Fibroblast of the conjunctiva (primary cell): ENCODE measurements at places on chromosomes 2 and 18.

GRCh38 chr18:74905247-74905646 lies 303.7 kb downstream of the PTGR3 start:
- DNase-seq = no peak

GRCh38 chr2:132943829-132944228 lies 273.8 kb upstream of the LYPD1 start:
- DNase-seq = no peak

DNA sequence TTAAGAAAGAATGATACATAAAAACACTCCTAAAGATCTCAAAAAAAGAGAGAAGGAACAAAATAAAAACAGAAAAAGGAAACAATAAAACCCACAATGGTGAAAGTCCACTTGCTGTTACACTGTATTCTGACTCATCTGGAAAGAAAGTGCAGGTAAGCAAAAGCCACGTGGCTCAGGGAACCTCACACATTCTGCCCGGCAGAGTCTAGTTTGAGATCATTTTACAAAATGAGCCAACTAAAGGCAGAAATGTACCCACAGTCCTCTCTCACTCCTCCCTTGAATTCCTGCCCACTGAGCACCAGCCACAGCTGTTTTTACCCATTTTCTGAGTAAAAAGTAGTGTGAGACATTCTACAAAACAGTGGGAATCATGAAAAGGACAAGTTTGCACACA lies 10.0 kb downstream of the KCNH7 start:
- no peak for DNase-seq

DNA sequence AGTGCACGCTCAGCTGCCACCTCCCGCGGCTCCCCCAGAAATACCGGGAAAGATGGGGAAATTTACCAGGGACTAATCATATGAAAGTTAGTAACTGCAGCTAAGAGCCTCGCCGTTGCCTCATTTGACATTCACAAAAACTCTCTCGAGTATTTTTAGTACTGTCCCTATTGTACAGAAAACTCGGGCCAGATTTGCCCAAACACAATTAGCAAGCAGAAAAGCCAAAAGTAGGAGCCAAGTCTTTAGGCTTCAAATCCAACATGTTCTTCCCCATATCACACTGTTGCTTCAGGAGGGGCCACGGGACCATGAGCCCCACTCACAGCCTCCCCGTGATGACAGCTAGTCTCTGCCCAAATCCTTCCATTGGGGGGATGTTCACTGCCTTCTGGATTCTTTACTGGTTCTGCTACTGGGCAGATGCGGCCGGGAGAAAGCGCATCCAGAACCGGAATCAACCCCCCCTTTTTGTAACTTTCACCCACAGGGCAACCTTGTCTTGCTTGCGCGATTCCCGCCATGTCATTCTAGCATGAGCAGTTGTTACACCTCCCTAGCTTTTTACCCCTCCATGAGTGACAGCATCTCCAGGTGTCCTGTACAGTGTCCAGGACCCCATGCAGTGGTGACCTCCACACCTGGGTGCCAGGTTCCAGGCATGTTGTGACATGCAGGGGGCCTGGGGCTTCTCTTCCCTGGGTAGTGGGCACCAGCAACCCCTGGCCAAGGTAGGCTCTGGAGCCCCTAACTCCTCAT lies 35.2 kb downstream of the CENPO start:
- no peak for DNase-seq

DNA sequence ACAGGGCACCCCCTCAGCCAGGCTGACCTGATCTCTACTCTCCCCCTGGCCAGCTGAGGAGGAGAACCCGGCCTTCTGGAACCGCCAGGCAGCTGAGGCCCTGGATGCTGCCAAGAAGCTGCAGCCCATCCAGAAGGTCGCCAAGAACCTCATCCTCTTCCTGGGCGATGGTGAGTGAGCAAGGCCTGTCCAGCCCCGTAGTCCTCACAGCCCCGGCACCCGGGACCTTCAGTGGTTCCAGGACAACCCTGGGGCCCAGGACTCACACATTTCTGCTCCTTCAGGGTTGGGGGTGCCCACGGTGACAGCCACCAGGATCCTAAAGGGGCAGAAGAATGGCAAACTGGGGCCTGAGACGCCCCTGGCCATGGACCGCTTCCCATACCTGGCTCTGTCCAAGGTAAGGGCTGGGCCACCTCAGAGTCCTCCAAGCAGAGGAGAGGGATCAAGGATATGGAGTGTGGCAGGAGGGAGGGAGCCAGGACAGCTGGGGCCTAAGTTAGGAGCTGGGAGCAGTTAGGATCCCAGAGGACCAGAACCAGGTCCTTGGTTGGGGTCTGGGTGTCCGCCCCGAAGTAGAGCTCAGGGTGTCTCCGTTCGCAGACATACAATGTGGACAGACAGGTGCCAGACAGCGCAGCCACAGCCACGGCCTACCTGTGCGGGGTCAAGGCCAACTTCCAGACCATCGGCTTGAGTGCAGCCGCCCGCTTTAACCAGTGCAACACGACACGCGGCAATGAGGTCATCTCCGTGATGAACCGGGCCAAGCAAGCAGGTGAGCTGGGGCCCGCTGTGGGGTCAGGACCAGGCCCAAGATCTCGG lies 555 bp downstream of the ALPI start:
- DNase-seq = no peak

DNA sequence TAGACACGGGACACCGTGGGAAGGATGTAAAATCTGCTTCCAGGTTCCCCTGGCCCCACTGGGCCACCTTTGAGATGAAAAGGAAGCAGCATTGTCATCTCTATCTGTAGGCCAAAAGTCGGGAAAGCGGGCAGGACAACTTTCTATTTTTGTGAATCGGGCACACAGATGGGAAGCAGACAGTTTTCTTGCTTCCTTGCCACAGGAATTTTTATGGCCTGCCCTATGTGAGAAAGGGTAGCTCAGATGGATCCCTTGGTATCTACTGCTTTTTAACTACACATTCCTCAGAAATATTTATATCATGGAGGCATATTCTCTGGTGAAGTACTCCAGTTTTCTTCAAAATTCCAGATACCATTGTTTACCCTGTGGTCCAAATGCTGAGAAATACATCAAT lies 735.5 kb downstream of the CBLN2 start:
- no peak for DNase-seq

GRCh38 chr2:168639018-168639417 lies 163.4 kb upstream of the NOSTRIN start:
- DNase-seq = no peak

DNA sequence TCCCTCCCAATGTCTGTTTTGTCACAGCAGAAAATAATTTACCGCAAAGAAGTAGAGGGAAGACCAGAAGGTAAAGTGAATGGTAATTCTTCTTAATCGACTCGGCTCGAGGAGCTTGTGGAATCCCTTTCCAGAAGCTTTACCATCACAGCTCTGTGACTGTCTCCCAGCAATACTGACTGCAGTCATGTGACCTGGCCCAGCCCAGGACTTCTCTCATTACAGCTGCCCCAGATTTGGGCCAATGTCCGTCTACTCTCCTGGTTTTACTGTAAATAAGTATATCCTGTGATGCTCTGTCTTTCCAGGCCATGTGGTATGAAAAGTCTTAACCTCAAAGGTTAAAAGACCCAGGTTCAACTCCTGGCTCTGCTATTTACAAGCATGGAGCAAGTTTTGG lies 18.9 kb upstream of the ELOA2 start:
- DNase-seq = no peak

DNA sequence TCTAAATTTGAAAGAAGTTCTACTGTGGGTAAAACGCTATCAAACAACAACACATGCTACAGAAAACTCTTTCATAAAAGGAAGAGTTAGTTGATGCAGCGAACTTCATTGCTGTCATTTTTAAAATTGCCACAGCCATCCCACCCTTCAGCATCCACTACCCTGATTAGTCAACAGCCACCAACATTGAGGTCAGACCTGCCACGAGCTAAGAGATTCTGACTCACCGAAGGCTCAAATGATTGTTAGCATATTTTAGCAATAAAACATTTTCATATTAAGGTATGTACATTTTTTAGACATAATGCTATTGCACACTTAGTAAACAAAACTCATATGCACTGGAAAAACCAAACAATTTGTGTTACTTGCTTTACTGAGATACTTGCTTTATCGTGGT lies 347.1 kb downstream of the CLIP4 start:
- no peak for DNase-seq

DNA sequence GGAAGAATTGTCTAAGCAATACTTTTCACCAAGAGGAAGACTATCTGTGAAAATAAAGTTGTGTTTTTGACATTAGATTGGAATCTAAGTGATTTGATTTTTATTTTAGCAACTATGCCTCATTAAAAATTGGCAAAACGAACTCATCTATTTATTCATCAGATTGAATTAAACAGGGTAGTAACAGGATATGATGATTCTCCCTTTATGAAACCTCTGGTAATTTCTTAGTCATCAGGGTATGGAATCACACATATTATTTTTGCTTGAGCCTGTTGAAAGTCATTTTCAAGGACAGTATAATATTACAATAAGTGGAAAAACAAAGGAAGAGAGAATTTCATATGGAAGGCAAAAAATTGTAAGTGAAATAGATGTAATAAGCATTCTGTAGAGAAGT lies 22.0 kb downstream of the ZNF804A start:
- DNase-seq = no peak

DNA sequence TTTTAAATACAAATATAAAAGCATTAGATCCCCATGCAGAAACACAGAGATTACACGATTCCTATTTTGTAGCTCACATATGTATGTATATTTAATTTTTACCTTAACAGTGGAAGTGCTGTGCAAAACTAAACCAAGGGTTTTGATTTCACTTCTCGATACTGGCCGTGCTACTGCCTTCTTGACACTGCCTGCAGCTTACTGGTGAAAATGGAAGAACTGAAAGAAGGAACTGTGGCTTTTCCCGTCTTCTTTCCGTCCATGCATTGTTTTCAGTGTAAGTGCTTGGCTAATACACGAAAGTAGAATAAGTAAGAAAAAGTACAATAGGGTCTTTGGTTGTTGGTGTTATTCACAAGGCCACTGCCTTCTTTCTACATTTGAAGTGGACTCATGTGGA lies 129.5 kb downstream of the NDUFA10 start:
- no peak for DNase-seq

DNA sequence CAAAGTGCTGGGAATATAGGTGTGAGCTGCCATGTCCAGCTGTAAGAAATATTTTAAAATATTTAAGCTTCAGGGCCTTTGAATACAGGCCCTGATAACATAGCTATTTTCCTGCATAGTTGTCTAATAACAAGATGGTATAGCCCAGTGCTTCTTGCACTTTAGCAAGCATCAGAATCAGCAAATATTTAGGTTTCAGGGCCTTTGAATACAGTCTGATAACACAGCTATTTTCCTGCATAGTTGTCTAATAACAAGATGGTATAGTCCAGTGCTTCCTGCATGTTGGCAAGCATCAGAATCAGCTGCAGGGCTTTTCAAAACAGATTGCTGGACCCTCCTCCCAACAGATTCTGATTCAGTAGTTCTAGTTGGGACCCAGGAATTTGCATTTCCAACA lies 5.6 kb downstream of the GEMIN6 start:
- no peak for DNase-seq

- no peak for DNase-seq
These were observed 208.2 kb downstream of the CCDC178 start for GRCh38 chr18:33232318-33232626.

DNA sequence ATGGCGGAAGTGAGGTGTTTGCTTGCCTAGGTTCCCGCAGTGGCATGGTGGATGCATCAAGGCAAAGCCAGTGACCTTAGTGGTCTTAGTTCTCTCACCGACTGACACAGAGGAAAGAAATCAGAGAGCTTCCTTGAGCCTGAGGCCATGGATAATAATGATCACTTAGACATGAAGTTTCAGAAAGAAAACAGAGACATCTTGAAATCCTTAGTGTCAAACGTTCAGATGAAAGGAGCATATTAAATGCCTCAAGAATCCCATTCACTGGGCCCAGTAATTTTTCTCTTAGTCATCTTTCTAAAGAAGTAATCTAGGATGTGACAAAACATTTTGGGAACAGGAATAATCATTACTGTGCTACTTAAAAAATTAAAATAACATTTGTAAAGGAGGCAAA lies 35.2 kb downstream of the COPS8 start:
- DNase-seq = no peak

GRCh38 chr2:61504949-61505348 lies 33.2 kb downstream of the XPO1 start:
- DNase-seq = no peak

DNA sequence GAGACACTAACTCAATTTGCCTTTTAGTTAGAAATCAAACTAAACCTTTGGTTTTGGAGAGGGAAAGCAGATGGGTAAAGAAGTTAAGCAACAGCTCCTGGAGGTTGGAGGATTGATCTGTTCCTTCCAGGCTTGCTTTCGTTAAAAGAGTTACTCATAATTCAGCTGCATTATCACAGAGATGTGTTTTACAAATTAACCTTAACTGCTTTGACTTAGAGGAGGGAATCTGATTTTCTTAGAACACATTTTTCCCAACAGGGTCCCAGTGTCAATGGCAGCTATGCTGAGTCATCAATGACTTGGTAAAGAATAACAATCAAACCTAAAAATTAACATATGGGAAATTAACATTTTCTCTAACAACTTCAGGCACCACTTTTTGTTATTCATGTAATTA lies 113.4 kb downstream of the COPS8 start:
- DNase-seq = no peak

DNA sequence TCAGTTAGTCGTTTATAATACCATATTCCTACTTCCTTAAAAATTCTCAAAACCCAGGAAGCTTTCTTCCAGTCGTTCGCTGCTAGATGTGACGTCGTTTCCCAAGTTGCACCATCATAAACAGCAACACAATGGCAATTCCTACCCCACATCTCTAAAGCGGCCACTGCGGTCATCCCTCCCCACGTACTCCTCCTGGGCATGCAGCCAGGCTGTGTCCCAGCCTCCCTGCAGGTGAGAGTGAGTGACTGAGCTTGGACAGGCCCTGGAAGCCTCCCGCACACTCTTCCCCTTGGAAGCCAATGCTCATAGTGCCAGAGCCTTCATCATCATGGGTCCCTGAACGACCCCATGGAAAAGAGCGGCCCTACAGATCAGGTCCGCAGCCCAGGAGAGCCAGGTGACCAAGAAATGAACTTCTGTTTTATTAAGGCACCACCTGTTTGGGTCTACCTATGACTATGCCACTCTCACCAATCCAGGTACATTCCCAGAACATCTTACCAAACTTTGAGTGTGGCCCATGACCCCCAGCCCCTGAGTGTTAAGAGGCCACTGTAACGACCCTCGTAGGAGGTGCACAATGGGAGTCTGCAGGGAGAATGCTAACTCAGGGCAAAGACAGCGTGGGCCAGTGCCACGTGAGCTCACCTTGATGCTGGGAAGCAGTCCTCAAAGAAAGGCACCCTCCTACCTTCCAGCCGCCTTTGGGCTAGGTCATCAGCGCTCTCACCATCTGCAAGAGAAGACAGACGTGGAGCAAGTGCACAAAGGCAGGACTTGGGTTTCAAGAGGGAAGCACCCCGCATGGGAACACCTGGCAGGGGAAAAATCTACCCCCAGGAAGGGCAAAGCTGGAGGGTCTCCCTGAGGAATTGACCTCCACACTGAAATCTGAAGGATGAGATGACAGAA lies 74.7 kb upstream of the RAB6C start:
- no peak for DNase-seq
